ENCODE measurements at places on chromosomes 4 and X.

- DNase-seq, result no peak
Observed at GRCh38 chr4:167989815-167990214, 102.5 kb upstream of the ANXA10 start.

GRCh38 chrX:69189576-69190371, 24.5 kb upstream of the PJA1 start:
- DNase-seq, result no peak

- DNase-seq, result no peak
Observed at GRCh38 chr4:173852775-173853174, 322.7 kb upstream of the HAND2 start.

DNA sequence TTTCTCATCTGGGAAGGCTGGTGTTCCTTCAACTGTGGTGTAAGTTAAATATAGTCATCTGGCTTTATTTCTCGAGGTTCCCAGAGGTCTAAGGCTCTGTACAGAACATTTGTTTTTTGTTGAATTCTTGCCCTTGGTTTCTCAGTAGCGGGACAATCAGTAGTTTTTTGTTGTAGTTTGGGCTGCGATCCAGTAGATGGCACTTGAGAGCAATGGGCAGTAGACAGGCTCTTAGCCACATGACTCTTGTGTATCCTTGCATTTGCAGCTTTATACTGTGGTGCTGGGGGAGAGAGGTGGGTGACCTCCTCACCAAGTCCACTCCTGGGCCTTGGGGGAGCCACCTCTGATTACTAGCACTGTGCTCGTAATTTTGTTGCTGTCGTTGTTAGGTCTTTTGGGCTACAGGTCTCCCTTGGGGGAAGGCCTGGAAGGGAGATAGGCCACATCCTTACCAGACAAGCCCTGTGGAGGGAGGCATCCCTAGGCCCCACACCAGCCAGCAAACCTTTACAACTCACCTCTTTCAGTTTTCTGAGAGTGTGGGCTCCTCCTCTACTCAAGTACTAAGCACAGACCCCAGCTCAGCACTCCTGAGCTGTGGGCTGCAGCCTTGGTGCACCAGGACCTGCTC, 8.1 kb downstream of the ETDB start:
- peak; percentile 12 for DNase-seq

DNA sequence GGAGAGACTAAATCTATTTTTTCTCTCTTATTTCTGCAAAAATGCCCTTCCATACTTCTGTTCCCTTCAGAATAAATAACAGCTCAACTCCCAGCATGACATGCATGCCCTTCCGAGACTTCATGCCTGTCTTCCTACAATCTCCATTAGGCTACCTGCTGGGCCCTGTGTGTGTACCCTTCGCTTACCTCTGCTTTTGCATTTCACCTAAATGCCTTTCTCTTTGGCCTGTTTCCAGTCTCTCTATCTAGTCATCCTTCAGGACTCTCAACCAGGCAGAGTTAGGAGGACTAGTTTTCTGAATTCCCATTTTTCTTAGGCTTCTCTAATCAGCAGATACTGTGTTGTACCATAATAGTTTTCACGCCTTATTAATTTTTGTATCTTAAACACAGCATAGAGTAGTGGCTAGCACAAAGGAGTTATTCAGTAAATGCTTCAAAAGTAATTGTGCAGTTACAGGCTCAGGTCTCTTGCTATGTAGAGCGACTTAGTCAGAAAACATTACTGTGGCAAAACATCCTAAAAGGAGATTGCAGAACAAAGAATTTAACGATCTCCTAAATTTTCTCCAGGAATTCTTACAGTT, 20.5 kb downstream of the SEPTIN11 start:
- no peak for DNase-seq

DNA sequence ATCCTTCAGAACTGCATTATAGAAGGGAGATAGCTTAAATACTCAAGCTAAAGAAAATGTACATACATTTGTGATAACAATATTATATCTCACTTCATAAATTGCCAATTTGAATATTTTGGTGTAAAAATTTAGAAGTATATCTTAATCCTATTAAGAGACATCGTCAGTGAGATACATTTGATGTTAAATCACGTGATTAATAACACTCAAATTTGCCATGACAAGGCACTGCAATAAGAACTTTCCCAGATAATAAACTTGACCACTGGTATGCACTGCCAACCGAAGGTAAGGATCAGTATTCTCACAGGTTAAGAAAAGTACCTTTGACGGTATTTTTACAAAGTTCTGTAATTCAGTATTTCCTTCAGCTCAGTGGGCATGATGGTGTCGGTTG, 764.7 kb upstream of the FRG1 start:
- DNase-seq, result no peak
